Left ventricle myocardium inferior (tissue), 1 donor: ENCODE measurements at places on chromosomes 3 and 15. TPM values are rescaled to one million over a fixed set of nuclear protein-coding genes. Genes with fewer than 3 reads are reported as not detected.

DNA sequence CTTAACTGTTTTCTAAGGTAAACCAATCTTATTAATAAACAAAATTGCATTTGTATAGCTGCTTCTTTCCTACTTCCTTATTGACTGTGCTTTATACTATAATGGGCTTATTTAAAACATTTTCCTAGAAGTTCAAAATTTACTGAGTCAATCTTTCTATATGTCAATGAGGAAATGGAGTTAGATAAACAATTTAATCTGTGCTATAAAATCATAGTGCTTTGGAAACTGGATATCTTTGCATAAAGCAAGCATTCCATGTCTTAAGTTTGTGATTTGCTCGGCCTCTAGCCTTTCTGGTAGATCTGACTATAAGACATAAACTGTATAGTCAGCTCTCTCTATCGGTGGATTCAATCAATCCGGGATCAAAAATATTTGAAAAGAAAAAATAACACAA is 99.6 kb downstream of the NEDD4 start:
- H3K4me3 ChIP-seq, result peak overlapping the region; percentile 43
- H3K4me1 ChIP-seq, result peaks cover 34% of the 10 kb centered on the region
- H3K36me3 ChIP-seq, result no peaks in the 10 kb centered on the region
- H3K27ac ChIP-seq, result peak overlapping the region; percentile 59

DNA sequence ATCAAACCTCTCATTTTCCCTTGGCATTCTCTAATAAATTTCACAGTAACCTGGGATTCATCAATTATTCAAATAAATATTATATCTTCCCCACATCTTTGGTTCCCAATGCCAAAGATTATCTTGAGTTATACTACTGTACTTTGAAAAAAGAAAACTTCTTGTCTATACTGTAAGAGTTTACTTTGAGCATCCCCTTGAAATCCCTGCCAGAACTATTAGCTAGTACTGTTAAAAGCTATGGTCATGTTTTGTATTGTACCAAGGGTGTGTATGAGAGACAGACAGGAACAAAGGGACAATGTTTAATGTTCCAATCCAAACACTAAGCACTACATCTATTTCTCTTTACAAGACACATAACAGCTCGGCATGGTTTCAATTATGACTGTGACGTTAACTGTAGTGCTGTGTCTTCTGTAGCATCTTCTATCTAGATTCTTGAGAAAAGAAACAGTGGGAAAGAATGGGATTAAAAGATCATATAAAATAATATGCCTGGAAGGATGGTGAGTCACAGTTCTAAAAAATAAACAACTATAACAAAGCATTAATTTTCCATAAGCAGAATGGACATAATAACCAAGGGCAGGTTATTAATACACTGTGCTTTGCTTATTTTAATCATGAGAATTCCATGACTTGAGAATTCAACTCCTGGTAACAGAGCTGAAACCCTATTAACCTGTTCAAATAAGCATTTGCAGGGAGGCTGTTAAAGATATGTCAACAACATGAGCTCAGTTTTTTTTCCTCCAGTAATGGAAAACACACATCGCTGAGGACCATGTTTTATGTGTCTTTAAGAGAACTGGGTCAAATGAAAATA is 71.1 kb downstream of the ALDH1A2 start:
- no peaks in the 10 kb centered on the region for H3K36me3 ChIP-seq
- no peaks in the 10 kb centered on the region for H3K27me3 ChIP-seq
- no peak overlapping the region for H3K4me3 ChIP-seq
- no peaks in the 10 kb centered on the region for H3K4me1 ChIP-seq

DNA sequence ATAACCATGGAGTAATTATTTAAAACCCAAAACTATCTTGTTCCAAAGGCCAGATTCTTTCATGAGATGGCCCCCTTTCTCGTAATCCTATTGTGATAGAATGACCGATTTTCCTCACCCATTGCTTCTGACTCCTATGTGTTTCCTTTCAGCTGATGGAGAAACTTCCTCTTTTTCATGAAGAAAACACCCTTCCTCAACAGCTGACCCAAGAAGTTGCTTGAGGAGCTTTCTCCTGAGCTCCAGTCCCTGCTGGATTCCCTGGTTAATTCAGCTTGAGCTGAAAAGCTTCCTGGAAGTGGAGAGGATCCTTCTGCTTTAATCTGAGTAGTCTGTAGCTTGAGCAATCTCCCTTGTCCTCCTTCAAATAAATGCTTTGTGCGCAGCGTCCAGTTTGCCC is 75.0 kb downstream of the BFSP2 start:
- H3K27me3 ChIP-seq, result no peaks in the 10 kb centered on the region
- no peak for DNase-seq
- no peaks in the 10 kb centered on the region for H3K36me3 ChIP-seq

GRCh38 chr15:92273723-92274122 is 120.0 kb upstream of the ST8SIA2 start:
- H3K36me3 ChIP-seq, result no peaks in the 10 kb centered on the region
- no peak overlapping the region for H3K27ac ChIP-seq
- no peaks in the 10 kb centered on the region for H3K4me1 ChIP-seq

DNA sequence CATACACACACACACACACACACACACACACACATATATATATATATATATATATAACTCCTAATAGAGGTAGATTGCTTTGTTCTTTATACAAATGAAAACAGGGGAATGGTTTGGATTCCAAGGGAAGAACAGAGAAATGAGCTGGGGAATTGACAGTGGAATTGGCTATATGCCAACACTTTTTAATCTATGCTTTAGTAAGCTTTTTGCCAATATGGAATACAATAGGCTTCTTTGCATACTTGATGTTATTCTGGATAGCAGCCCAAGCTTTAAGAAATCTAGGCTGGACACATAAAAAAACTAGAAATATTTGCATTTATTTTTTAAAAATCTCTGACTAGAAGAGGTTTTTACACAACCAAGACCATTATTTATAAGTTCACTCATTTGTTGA is 334.2 kb upstream of the MDFIC2 start:
- H3K27me3 ChIP-seq, result peaks cover 4% of the 10 kb centered on the region
- no peak overlapping the region for H3K4me3 ChIP-seq
- H3K27ac ChIP-seq, result no peak overlapping the region
- no peaks in the 10 kb centered on the region for H3K4me1 ChIP-seq
- H3K36me3 ChIP-seq, result no peaks in the 10 kb centered on the region

FBXW12 gene
- not detected for total RNA-seq

GRCh38 chr3:184506561-184506991 is 55.0 kb upstream of the EPHB3 start:
- peaks cover 88% of the 10 kb centered on the region for H3K27me3 ChIP-seq
- no peak for DNase-seq
- H3K4me1 ChIP-seq, result no peaks in the 10 kb centered on the region
- H3K4me3 ChIP-seq, result no peak overlapping the region
- no peak overlapping the region for H3K27ac ChIP-seq
- H3K36me3 ChIP-seq, result no peaks in the 10 kb centered on the region

DNA sequence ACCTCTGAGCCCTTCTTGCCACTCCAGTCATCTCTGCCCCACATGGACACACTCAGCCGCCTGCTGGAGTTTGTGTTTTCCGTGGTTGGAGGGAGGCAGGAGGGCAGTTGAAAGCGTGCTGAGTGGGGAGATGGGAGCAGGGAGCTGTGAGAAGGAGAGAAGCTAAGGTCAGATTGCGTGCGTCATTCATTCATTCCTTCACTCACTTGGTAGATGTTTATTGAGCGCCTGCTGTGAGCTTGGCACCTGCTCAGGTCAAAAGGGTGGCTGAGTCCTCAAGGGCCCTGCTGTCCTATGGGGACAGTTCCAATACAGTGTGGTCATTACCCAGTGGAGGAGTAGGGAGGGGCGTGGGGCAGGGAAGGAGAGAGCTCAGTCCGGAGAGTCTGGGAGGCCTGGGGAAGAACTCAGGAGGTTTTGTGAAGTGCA is 23.5 kb downstream of the LIMD1 start:
- H3K27ac ChIP-seq, result peak overlapping the region; percentile 50
- no peak overlapping the region for H3K4me3 ChIP-seq
- DNase-seq, result no peak
- no peaks in the 10 kb centered on the region for H3K36me3 ChIP-seq
- H3K4me1 ChIP-seq, result peaks cover 49% of the 10 kb centered on the region
- H3K27me3 ChIP-seq, result no peaks in the 10 kb centered on the region

- H3K4me1 ChIP-seq, result peaks cover 7% of the 10 kb centered on the region
- DNase-seq, result no peak
- H3K36me3 ChIP-seq, result no peaks in the 10 kb centered on the region
- no peak overlapping the region for H3K4me3 ChIP-seq
Observed at GRCh38 chr3:157064402-157064801, 95.5 kb downstream of the CCNL1 start.

CHRD gene
- 6.5 TPM for total RNA-seq

GRCh38 chr3:37946531-37946889 is 44.1 kb upstream of the VILL start:
- H3K4me1 ChIP-seq, result peaks cover 42% of the 10 kb centered on the region
- no peaks in the 10 kb centered on the region for H3K27me3 ChIP-seq
- DNase-seq, result no peak
- no peaks in the 10 kb centered on the region for H3K36me3 ChIP-seq
- no peak overlapping the region for H3K4me3 ChIP-seq

- no peak overlapping the region for H3K27ac ChIP-seq
- no peak overlapping the region for H3K4me3 ChIP-seq
- H3K27me3 ChIP-seq, result no peaks in the 10 kb centered on the region
- no peaks in the 10 kb centered on the region for H3K36me3 ChIP-seq
- H3K4me1 ChIP-seq, result peaks cover 5% of the 10 kb centered on the region
Observed at GRCh38 chr15:77075528-77075927, 4.6 kb upstream of the TSPAN3 start.

DNA sequence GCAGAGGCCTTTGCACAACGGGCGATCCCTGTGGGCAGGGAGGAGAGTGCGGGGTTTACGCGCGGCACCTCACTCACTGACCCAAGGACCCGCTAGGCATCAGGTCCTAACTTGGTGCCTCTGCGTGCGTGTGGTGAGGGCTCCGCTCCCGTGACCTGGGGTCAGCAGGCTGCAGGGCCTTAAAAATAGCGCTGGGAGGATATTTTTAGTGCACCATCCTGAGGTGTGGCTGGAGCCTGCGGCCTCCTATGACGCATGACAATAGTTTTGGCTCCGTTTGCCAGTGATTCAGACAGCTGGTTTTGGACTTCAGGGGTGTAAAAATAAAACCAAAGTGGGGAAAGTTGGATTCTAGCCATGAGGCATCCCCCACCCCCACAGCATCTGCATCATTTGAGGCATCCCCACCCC is 139.0 kb downstream of the FAM43A start:
- DNase-seq, result peak; percentile 70
- no peaks in the 10 kb centered on the region for H3K27me3 ChIP-seq
- peaks cover 27% of the 10 kb centered on the region for H3K4me1 ChIP-seq
- peak overlapping the region; percentile 47 for H3K4me3 ChIP-seq
- H3K27ac ChIP-seq, result peak overlapping the region; percentile 82
- no peaks in the 10 kb centered on the region for H3K36me3 ChIP-seq

- no peak overlapping the region for H3K27ac ChIP-seq
- no peaks in the 10 kb centered on the region for H3K36me3 ChIP-seq
- no peak for DNase-seq
- H3K27me3 ChIP-seq, result peaks cover 6% of the 10 kb centered on the region
Observed at GRCh38 chr15:93102211-93102610, 13.2 kb upstream of the RGMA start.

QTRT2 gene
- total RNA-seq, result 4.1 TPM

DNA sequence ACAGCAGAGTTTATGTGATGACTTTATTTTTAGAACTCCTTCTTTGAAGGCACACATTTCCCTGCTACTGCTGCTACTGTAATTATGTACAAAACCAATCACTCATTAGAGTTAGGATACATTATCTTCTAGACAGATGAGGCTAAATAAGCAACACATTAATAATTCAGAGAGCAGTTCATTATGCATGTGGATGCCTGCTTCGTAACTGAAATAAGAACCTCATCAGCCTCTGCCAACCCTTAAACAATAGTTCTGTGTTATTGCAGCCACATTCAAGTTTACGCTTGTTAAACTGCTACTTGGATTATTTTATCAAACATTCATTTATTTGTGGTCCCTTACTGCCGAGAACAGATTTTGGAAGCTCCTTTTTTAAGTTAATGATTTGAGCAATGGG is 52.5 kb upstream of the C15orf61 start:
- peaks cover 4% of the 10 kb centered on the region for H3K36me3 ChIP-seq
- no peak for DNase-seq
- H3K27me3 ChIP-seq, result no peaks in the 10 kb centered on the region
- H3K4me1 ChIP-seq, result no peaks in the 10 kb centered on the region
- no peak overlapping the region for H3K27ac ChIP-seq

PLCB2 gene
- total RNA-seq, result 8.5 TPM

TTLL13 gene
- total RNA-seq, result 0.19 TPM

GRCh38 chr3:123313889-123314288 is 112.1 kb downstream of the SEC22A start:
- peak overlapping the region; percentile 57 for H3K27ac ChIP-seq
- no peak overlapping the region for H3K4me3 ChIP-seq
- H3K27me3 ChIP-seq, result peaks cover 5% of the 10 kb centered on the region
- H3K4me1 ChIP-seq, result peaks cover 27% of the 10 kb centered on the region
- peaks cover 79% of the 10 kb centered on the region for H3K36me3 ChIP-seq

DNA sequence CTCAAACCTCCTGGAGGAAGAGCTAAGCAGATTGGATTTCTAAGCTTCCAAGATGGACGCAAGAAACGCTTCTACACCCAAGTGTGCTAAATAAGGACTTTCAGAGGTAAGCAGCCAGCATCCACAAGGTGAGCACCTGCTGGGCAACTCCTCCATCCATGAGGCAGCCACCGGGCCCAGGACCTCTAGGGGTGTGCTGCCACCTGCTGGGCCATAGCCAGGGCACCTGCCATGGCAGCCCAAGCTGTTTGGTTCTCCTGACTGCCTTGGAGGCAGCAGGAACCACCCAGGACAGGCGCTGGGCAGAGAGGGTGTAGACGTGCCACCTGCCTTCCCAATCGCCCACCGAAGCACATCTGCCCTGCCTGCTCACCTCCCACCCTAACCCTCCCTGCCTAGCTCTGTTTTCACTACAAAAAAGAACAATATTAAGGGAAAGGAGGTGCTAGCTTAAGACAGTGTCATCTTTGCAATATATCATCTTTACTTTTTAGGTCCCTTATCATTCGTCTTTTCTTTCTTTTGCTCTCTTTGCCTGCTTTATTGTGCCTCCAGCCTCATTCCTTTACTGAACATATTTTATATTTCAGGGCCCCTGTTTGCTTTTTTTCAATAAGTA is 12.9 kb downstream of the C15orf62 start:
- no peaks in the 10 kb centered on the region for H3K27me3 ChIP-seq
- H3K27ac ChIP-seq, result no peak overlapping the region
- no peak for DNase-seq
- peaks cover 23% of the 10 kb centered on the region for H3K36me3 ChIP-seq

- no peaks in the 10 kb centered on the region for H3K27me3 ChIP-seq
- H3K4me3 ChIP-seq, result no peak overlapping the region
- peak; percentile 77 for DNase-seq
- no peak overlapping the region for H3K27ac ChIP-seq
- peaks cover 47% of the 10 kb centered on the region for H3K36me3 ChIP-seq
- no peaks in the 10 kb centered on the region for H3K4me1 ChIP-seq
Observed at GRCh38 chr3:46998121-46998851, 18.8 kb downstream of the NBEAL2 start.

- no peak overlapping the region for H3K4me3 ChIP-seq
- no peak for DNase-seq
- H3K4me1 ChIP-seq, result no peaks in the 10 kb centered on the region
- no peak overlapping the region for H3K27ac ChIP-seq
Observed at GRCh38 chr3:154105218-154105975, 15.8 kb upstream of the ARHGEF26 start.

- no peaks in the 10 kb centered on the region for H3K36me3 ChIP-seq
- no peak overlapping the region for H3K27ac ChIP-seq
- no peak overlapping the region for H3K4me3 ChIP-seq
- no peak for DNase-seq
Observed at GRCh38 chr3:191269289-191270085, 59.7 kb upstream of the CCDC50 start.
